Cardiac muscle cell (in vitro differentiated cells and primary cell): ENCODE measurements at places on chromosomes 4 and X.
A peak's percentile ranks its signal among the peaks of the same experiment; 100 is the strongest.

GRCh38 chrX:136185401-136186022, 38.2 kb downstream of the FHL1 start:
- DNase-seq = no peak

- no peak for DNase-seq
These were observed 163.3 kb upstream of the SLC7A11 start for GRCh38 chr4:138405466-138405891.

DNA sequence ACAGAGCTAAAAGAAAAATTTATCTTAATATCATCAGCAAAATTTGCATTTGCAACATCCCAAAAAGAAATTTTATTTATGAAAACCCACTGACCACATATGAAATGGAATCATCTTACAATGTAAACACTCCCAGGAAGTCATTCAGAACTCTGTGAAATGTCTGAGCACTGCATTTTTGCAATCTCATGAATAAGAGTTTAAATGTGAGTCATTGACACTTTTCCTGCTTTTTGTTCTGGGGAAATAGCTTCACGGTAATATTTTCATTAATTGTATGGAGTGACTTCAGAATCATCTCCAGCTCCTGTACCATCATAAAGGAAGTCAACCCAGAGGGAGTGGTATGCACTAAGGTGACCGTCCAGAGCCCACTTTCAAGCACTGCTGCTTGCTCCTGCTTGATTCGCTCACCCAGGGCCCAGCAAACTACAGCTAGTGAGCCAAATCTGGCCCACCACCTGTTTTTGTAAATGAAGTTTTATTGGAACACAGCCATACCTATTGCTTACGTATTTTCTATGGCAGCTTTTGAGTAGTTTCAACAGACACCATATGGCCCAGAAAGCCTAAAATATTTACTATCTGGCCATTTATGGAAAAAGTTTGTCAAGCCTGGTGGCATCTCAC, 17.2 kb downstream of the EDNRA start:
- DNase-seq = peak; percentile 72

GRCh38 chrX:86002076-86002896, 45.1 kb downstream of the CHM start:
- DNase-seq = no peak

DNA sequence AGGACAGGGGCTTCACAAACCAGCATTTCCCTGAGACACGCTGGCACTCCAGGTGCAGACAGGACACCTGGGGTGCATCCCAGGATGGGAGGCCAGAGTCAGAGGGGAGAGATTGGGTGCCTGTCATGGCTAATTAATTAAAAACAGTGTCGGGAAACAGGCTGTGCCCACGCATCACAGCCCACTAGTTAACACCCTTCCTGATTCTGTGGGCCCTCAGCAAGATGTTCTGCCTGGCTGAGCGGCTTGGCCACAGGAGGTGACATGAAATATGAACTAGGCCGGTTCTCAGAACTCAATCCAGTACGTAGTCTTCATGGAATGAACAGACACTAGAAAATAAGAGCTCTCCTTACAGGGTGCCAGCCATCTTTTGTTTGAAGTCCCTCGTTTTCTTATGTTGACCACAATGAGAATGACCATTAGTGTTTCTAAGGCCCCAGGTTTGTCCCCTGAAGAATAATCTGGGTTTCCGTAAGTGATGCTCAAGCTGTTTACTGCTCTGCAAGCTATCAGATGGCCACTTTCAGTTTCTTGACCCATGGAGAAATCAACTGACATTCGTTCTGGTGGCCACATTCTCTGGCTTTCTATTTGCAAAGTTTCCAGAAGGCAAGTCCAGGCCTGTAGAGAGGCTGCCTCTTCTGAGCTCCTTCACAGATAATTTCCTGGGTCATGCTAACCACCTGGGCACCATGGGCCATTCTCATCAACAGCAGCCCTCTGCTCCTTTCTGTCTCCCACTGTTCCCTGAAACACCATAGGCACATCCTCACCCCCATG, 72.3 kb downstream of the SLC34A2 start:
- DNase-seq = no peak

- DNase-seq = no peak
These were observed 16.5 kb upstream of the CLCN4 start for GRCh38 chrX:10140264-10140663.

- DNase-seq = no peak
These were observed 169.1 kb downstream of the GUCY2F start for GRCh38 chrX:109312757-109313156.

- peak; percentile 82 for DNase-seq
These were observed 54.4 kb downstream of the FAT1 start for GRCh38 chr4:186669159-186669731.

GRCh38 chr4:2070421-2071251, 11.5 kb downstream of the NAT8L start:
- no peak for DNase-seq

- no peak for DNase-seq
These were observed 44.0 kb upstream of the LDB2 start for GRCh38 chr4:16942491-16942890.

DNA sequence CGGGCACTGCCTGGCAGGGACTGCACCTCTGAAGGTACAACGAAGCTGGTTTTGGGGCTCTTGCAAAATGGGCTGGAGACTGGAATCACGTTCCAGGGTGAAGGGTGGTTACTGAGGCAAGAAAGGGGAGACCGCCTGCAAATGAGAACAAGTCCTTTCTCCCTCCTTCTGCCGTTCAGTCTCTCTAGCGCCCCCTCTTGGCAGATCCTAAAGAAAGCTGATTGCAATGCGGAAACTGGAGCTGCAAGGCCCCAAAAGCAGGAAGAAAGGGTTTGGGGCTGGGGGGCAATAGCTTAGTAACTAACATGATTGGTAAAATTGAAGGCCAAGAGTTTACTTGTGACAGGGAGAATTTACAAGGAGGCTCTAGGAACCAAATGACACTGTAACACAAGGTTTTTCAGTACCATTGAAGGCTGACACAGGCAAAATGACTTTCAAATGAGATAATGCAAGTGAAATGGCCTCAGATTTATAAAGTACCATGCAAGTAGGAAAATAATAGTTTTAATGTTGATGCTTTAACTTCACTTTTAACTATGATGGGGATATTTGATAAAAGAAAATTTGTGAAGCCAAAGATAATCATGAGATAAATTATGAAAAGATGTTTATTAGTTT, 222.7 kb upstream of the HAND2 start:
- peak; percentile 38 for DNase-seq

DNA sequence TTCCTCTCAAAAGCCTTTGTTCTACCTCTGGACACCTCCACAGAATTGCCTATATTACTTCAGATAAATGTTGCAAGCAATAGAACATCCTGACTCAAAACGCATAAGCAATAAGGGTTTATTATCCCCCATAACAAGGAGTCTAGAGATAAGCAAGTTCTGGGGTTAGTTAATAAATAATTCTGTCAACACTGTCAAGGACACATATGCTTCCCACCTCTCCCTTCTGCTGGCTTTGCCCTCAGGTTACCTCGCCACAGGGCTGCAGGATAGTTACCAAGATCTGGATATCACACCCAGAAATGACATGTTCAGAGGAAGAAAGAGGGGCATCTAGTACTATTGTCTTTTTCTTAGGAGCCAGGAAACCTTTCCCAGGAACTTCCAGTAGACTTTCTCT, 14.0 kb upstream of the DUSP21 start:
- DNase-seq = no peak

GRCh38 chr4:74370912-74371311, 6.0 kb downstream of the EREG start:
- DNase-seq = peak; percentile 60

GRCh38 chr4:152989554-152989970, 53.4 kb downstream of the FHDC1 start:
- DNase-seq = no peak

DNA sequence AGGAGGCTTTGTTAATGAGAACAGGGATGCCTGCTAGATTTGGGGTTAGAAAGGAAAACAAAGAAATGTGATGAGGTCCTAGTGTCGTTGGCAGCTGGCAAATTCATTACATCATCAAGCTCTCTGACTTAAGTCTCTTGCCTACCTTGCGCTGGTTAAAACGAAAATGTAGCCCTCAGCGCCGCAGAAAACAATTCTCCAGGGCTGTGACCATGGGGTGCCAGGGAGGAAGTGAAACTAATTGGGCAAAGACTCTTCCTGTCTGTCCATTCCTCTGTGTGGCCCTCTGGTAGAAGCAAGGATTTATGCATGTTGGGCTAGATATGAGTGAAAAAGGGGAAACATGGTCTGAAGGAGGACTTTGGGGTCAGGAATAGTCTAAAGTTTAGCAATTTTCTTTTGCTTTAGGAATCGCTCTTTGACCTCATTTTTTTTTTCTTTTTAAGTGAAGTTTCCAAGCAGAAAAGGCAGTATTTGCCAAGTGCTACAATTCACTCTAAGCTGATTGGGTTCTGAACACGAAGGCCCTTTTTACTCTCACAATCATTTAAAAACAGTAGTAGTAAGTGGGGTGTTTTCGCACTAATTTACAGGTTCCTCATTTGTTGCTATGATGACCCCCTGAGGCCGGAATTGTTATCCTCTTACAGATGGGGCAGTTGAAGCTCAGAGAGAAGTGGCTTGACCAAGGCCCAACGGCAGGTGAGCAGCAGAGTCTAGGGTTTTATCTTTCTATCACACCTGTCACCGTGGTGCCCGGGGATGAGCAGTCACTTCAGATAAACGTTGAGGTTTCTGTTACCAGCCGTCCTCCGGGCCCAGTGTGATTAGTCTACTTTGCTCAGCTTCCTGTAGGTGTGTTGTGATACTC, 27.3 kb upstream of the CHRNA9 start:
- DNase-seq = no peak

DNA sequence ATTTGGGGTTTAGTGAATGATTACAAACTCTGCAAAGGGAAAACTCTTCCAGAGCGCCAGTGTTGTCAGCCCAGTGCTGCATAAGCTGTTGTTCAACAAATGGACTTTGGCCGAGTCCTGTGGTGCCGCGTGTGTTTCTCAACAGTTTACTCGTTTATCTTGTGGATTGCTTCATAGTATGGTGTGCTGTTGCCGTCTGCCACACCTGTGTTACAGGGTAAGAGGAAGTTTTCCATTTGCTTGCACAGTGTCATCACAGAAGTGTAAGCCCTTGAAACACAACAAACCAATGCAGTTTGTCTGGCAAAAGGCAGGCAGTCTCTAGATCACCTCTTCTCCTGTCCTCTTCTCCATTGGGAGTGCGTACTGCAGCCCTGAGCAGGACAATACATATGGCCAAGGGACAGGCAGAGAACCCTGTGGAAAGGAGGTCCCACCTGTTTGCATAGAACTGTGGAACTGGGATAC, 66.3 kb downstream of the DCUN1D4 start:
- no peak for DNase-seq

GRCh38 chrX:23369027-23369426, 34.4 kb downstream of the PTCHD1 start:
- no peak for DNase-seq
